Esophagus muscularis mucosa (tissue), 4 donors: ENCODE measurements at places on chromosomes 3 and 15. TPM values are rescaled to one million over a fixed set of nuclear protein-coding genes. Genes with fewer than 3 reads are reported as not detected.

TUBGCP5 gene
- total RNA-seq = 8.1 TPM

- DNase-seq = no peak
Measured at GRCh38 chr3:85785766-85786165, 827.0 kb downstream of the CADM2 start.

- no peak for DNase-seq
Measured at GRCh38 chr3:75242012-75242735, 422.0 kb upstream of the FRG2C start.

GRCh38 chr3:114026331-114026730 lies 30.0 kb downstream of the CCDC191 start:
- DNase-seq = no peak

DNA sequence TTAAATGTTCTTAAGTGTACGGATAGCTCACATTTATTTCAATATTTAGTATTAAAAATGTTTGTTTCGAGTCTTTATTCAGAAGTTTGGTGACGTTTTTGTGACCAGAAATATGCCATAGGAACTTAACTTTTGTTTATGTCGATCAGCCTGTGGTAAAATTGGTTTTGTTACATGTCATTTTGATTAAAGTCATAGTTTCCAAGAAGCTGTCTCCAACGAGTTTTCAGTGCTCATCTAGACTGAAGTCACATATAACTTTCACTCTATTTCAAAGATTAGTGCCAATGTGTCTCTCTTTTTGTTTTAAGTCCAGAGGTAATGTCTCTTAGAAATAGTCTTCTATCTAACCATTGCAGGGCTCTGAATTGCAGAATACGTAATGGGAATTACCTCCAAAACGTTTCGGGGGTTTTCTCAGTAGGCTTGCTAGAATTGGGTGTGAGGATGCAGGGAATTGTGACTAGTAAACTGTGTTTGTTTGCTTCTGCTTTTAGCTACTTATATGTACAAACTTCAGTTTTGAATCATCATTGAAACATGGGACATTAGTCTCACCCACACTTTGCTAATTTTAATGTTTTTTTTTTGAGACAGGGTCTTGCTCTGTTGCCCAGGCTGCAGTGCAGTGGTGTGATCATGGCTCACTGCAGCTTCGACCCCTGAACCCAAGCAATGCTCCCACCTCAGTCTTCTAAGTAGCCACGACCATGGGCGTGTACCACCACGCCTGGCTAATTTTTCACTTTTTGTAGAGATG lies 3.0 kb downstream of the BUB1B start:
- DNase-seq = no peak

TMEM40 gene
- total RNA-seq = not detected

DNA sequence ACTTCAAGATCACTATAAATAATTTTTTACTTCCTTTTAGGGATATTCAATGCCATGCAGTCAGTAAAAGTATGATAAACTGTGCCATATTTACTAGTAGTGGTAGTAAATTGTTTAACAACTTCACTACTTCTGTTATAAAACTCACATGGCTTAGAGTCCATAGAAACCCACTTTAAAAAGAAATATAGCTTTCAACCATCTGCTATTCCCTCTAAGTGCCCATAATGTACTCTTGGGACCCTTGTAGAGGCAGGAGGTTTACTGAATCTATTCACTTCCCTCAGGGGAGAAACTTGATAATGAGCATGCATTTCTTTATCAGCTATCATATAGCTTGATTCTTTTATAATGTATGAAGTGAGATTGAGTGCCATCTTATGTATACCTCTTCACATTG lies 1448.4 kb upstream of the ALCAM start:
- DNase-seq = no peak
